Ascending aorta (tissue), 2 donors: ENCODE measurements at places on chromosomes 12 and 14.

DNA sequence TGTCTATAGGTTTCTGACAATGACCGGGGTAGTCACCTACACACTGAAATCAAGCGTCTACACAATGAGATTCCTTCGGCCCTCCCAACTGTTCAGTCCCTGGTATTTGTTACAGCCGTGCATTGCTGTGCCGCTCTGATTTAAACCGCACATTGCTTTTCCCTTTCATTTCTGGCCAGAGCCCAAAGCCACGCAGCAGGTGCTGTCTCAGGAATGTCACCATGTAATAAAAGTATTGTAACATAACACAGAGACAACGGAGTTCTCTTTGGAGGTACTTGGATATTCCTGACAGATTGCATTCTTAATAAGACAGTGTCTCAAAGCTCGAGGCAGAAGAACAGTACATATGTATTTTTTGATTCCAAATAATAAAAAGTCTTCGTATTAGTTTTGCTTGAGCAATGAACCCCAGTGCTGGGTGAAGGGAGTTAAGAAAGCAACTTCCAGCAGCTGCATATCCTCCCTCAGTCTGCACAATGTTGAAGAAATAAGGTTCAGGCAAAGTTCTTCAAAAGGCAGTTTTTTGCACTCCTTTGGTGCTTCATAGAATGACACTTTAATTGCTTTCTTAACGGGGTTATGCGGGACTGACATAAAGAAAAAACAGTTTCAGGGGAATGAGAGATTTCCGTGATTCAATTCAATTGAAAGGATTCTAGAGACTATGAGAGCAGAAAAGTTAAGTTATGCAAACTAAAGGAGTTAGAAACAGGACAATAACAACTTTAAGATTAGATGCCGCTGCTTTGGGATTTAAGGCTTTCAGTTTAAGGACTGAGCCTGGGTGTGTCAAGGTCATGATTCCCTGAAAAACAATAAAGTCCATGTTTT, 288.7 kb upstream of the FLRT2 start:
- DNase-seq = no peak

DNA sequence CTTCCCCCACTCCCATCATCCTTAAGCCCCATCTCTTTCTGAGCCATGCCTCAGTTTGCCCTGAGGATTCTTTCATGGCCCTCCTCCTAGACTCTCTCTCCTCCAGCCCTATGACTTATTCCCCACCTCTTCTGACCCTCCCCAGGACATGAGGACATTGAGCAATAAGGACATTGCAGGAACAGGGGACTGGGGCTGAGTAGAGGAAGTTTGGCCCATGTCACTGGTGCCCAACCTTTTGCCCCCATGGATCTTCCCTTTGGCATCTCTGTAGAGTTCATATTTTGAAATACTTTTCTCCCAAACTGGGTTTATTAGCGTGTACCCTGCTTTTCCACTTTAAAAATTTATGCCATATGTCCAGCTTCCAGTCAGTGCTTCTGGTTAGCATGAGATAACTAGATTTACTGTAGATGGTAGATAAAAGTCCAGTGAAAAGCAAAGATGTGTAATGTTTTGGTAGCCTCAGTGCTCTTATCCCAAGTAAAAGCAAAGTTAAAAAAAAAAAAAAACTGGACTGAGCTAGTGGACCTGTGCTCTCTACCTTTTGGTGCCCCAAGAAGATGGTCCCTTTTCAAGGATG, 6.1 kb upstream of the LRP1-AS start:
- DNase-seq = no peak

DNA sequence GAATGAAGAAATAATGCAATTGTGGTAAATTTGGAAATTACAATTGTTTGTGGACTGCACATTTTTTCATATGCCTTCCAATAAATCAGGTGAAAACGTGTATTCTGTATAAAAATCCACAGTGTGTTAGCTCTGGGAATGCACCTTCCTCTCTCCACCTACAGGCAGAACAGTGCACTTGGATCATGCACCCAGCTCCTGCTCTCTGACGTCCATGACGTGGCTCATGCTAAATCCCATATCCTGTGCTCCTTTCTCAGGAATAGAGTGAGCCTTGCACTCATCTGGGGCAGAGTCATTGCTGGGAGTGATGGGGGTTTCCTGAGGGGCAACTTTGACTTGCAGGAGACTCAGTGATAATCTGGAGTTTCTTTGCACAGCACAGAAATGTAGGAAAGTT, 1282.1 kb downstream of the TMEM121 start:
- no peak for DNase-seq

DNA sequence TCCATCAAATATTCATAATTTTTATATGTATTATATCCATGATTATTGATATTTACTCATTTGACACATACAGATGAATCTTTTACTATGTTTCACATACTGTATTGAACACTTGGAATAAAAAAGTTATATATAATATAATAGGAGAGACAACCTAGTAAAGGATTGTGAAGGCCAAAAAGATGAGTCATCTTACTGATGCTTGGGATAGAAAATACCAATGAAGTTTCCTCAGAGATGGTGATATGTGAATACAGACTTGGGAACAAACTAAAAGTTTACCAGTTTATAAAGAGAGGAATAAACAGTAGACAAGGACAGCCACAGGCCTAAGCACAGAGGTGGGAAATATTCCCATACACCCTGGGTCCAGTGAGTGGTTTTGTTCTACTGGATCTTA, 743.9 kb upstream of the FLRT2 start:
- DNase-seq = no peak

DNA sequence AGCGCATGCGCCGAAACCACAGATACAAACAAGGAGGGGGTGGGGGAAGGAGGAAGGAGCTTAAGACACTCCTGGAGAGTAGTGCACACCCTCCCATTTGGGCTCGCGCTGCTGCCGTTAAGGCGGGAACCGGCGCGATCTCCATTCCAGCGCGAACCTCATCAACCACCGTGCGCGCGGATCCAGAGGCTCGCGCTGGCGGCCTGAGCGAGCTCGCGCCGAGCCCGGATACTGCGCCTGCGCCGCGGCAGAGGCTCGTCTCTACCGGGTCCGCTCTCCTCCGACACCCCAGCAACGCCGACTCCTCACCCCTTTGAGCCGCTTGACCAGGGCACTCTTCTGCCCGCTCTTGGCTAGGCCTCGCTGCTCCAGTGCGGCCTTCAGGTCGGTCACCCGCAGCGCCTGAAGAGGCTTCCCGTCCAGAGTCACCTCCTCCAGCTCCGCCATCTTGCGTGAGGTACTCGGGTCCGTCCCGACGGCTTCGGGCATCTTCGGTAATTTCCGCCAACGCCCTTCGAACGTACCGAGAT, at the start of gene ACIN1:
Gene ACIN1, minus strand, starts transcription at position 471 of the 530 bp plus-strand sequence. Its CDS starts 24 bp downstream, at position 447.
- peak; percentile 84 for DNase-seq

GRCh38 chr14:34496679-34497513, 34.9 kb upstream of the SPTSSA start:
- peak; percentile 27 for DNase-seq

DNA sequence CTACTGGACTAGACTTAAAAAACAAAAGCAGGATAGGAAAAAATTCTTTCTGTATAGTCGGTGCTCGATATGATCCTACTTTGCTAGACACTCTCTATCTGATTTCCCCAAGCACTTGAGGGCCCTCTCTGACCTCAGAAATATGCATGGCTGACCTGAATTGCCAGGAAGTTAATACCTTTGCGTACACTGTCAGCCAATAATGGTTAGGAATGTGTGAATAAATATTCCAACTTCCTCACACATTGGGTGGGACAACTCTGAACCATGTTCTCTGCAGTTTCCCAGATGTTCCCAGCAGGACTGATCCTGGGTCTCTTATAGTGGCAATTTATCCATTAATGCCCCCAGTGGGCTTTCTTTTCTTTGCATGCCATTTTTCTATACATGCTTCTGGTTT, 20.5 kb upstream of the RPL10L start:
- no peak for DNase-seq

DNA sequence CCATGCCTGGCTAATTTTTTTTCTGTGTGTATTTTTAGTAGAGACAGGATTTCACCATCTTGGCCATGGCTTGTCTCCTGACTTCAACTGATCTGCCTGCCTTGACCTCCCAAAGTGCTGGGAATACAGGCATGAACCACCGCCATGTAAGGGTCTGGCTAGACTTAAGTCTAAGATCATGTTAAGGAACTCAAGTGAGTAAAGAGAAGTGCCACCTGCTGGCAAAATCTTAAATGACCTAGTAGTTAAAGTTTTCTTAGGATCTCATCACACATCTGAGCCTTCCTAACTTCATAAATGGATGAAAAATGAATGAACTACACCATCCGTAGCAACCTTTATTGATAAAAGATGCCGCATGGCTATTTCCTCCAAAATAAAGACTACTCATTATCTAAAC, 1.7 kb upstream of the C12orf56 start:
- DNase-seq = no peak

GRCh38 chr12:47097276-47097896, 17.6 kb upstream of the AMIGO2 start:
- DNase-seq = no peak

- peak; percentile 80 for DNase-seq
Observed at GRCh38 chr12:110141389-110141788, 17.2 kb downstream of the IFT81 start.

DNA sequence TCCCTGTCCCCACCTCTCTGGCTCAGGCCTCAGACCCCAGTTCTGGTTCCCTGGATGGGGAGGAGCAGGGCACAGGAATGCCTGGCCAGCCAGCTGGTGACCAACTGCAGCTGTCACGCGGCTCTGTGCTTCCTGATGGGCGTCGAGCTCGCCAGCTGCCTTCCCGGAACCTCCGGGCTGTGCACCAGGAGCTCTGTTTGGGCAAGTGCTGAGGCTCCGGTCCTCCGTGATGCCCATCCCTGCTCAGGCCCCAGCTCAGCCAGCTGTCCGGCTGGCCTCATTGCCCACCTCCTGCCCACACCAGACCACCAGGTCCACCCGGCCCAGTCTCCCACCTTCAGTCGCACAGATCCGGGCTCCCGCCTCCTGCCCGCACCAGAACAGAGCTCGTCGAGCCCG, 4.8 kb downstream of the IFFO1 start:
- peak; percentile 65 for DNase-seq

DNA sequence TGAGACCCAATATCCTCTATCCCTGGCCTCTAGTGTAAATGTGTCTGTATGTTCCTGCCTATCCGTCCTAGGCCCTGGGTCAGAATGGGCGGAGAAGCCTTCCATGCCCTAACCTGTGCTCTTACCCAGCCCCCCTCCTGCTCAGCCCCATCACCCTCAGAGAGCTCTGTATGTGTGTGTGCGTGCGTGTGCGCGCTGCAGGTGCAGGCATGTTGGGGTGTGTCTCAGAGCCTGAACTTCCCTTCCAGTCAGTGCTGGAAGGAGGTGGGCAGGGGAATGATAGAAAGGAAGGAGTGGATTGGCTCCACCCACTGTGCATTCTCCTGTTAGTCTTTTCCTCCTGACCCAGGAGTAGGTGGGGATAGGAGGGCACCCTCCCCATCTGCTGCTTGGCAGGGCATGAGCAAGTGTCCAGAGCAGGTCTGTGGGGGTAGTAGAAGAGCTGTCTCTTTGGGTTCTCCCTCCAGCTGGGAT, 7.2 kb downstream of the NAB2 start:
- no peak for DNase-seq

GRCh38 chr12:54479421-54479820, 6.0 kb upstream of the GTSF1 start:
- DNase-seq = no peak

GRCh38 chr12:111275308-111275707, 93.6 kb downstream of the PHETA1 start:
- no peak for DNase-seq

DNA sequence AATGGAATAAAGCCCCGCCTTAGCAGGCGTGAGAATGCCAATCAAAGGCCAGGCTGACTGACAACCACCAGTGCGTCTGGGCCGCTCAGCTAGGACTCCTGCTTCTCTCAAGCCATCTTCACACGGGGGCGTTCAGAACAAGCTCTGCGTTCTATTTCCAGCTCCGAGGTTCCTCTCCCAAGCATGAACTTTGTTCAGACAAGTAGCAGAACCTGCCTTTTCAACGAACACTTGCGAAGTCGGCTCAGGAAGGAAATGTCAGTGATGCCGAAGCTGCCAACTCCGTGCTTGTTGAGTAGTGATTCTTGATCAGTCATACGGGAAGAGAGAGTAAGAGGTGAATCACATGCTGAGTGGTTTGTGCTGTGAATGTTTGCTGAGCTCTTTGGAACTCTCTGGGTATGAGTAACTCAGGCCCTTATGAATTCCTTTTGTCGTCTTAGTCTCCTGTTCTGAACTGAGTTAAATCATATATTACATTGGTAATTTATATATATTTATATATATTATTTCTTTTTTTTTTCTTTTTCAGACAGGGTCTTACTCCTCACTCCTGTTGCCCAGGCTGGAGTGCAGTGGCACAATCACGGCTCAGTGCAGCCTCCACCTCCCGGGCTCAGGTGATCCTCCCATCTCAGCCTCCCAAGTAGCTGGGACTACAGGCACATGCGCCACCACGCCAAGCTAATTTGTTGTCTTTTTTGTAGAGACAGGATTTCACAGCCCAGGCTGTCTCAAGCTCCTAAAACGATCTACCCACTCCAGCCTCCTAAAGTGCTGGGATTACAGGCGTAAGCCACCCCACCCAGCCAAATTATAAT, 29.4 kb upstream of the BCL7A start:
- DNase-seq = no peak

DNA sequence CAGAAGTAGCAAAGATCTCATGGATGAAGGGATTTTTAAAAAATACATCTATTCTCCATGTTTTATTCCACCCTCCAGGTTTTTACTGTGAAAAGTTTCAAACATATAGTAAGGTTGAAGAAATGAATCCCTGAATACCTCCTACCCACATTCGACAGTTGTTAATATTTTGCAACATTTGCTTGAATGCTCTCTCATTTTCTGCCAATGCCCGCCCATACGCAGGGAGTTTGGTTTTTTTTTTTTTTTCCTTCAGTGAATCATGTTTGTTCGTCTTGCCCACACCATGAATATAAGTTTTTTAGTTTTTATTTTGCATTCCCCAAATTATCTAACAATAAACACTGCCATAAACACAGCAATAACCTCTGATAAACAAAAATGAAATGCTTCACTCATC, 82.9 kb downstream of the MAP1LC3B2 start:
- no peak for DNase-seq

DNA sequence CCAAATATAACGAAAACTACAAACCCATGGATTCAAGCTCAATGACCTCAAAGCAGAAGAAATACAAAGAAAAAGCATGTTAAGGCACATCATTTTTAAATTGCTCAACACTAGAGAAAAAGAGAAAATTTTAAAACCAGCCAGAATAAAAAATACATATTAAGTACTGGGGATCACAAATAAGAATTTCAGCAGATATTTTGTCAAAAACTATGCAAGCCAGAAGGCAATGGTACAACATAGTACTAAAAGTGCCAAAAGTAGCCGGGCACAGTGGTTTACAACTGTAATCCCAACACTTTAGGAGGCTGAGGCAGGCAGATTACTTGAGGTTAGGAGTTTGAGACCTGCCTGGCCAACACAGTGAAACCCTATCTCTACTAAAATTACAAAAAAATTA, 10.2 kb downstream of the SGPP1 start:
- DNase-seq = no peak
